ENCODE measurements at places on chromosomes 7 and 10. TPM values are rescaled to one million over a fixed set of nuclear protein-coding genes. Genes with fewer than 3 reads are reported as not detected.

DNA sequence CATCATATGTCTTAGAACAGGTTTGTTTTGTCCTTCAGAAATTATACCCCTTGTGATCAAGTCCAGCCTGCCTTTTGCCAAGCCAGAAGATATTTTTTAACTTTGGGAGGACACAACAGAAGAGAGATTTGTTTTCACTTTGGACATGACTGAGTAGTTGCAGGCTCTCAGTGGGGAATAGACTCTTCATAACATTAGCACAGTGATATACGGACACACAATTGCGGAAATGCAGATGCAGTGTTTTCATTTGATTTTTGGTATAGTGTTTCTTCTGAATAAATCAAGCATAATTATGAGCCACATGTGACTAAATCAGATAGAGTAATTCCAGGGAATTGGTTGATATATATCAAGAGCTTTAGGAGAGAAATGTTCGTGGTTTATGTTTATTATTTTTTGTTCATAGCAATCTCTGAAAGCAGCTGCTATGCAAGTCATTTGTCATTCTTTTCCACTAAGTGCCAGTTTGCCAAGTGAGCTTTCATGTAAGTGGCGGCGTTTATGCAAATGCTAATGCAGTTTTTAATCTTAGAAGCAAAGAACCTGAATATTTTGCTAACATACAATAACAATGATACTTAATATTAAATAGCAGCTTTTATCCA lies 69.6 kb upstream of the HDAC9 start:
- peak; percentile 23 for DNase-seq

GRCh38 chr10:95841661-95842498 lies 65.9 kb upstream of the CC2D2B start:
- DNase-seq = peak; percentile 55

ZNF853 gene
- total RNA-seq = 5.4 TPM

DNA sequence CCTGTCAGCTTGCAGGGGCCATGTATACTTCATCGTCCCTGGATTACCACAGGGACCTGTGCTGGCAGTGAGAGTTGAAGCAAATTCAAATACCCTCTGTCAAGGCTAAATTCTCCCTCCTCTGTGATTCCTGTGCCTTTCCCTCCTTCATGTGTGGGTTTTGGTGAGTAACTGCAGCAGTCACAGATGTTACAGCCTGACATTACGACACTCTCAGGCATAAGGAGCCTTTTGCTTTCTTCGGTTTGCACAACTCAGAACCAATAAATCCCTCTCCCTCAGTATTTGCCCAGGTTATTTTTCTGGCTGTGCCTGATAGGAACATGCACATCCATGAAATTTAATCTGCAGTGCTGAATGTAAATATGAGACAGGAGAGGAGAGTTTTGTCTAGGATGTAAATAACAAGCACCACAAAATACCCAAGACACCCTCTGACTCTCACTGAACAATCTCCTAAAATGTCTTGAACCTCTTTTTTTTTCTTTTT lies 997.2 kb upstream of the GHITM start:
- DNase-seq = no peak

DNA sequence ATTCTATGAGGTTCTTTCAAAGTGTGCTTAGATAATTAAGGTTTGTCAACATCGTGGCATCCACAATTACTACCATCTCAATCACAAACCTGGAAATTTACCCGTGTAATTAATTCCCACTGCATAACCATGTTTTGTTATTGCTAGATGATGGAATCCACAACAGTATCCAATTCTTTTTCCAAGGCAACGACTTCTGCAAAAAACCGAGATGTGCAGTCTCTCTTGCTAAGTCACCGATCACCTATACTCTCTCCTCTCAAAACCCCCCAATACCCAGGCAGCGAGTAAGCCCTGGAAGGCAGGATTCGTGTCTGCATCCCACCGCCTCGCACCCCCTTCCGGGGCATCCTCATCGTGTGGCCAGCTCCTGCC lies 678 bp upstream of the EIF4H start:
- DNase-seq = no peak

- no peak for DNase-seq
These were observed 3.7 kb downstream of the FGF8 start for GRCh38 chr10:101772017-101772894.

C10orf53 gene
- not detected for total RNA-seq

DNA sequence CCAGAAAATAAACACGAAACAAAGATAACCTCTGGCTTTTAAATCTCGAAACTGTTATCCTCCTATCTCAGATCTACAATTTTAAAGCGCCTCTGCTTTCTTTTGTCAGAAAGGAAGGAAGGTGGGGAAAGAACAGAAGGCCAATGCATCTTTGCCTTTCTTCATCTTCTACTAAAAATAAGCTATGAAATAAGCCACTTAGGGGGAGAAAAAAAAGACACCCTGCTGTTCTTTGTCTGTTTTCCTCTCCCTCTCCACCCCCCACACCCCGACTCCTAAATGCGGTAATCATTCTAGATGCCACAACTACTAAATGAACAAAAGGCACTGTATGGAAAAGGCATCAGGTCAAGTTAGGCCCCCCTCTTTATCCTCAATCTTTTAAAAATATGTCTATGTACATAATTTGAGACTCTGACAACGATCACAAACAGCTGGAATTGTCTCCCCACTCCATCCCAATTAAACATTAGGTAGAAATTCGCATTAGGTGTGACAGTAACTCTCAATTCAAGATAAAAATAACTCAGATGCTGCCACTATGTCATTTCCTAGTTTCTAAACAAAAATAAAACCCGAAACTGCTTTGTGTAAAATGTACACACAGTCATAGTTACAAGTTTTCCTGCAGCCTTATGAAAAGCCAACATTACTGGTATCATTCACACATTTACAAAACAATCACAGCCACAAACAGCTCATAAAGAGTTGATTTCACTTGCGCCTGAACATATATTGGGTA lies 2.4 kb downstream of the UBE2H start:
- no peak for DNase-seq

DNA sequence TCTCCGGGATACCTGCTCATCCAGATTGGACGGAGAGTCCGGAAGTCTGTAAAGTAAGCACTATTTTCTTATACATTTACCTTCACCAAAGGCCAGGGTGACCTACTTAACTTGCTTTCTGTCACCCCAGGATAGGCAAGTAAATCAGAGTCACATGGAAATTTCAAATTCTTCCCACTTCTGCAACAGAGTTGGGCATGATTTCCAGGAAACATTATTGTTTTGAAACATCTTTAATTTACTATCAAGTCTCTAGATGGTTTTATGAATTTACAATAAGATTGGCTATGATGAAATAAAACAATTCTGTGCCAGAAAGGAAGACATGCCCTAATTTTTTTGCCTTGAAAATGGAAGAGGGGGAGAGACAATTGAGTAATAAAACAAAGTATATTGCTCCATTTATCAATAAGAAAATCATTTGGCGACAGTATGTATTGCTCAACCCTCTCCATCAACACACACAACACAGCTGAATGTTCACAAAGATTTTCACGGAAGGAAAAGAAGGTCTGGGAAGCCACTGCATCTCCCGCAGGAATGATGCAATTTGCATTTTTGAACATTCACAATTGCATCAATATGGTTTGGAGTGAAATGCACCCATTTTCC lies 702.8 kb downstream of the PARD3 start:
- no peak for DNase-seq

- no peak for DNase-seq
These were observed 23.6 kb upstream of the CREB3L2 start for GRCh38 chr7:138025215-138026186.

- DNase-seq = no peak
These were observed 13.0 kb upstream of the CALU start for GRCh38 chr7:128726059-128726736.

OR2A5 gene
- total RNA-seq = not detected

IGF2BP3 gene
- 74.1 TPM for total RNA-seq

VIM gene
- 5,299 TPM for total RNA-seq

DNA sequence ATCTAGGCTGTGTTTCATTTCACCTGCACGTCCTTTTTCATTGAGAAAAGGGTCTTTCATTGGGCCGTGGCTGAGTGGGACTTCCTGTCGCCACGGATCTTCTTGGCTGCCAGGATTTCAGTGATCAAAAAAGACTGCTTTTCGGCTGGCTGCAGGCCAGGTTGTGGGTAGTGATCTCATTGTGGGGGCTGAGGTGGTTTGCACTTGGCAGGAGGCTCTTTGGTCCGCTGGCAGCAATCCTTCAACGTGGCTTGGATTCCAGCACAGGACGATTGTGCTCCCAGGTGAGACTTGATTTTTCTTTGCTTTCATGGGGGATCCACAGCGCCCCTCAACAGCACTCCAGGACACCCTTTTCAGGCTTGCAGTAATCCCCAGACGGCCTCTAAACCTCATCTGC lies 29.0 kb upstream of the ZNF273 start:
- DNase-seq = peak; percentile 67

TACC2 gene
- 8.5 TPM for total RNA-seq

DNA sequence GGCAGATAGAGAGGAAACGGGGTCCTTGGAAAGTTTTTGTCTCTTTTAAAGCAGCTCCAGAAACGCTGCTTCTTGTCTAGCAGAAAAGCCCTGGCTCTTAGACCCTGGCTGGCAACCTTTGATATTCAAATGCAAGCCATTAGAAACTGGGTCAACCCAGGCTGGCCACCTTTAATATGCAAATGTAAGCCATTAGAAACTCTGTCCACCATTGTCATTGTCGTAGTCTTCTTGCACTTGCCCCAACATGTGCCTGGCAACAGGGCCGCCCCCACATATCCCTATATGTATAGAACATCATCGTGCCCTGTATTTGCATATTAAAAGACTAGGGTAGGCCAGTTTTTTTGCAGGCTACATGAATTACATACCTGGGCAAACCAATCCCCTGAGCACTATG lies 621.3 kb upstream of the DPP6 start:
- DNase-seq = no peak

DNA sequence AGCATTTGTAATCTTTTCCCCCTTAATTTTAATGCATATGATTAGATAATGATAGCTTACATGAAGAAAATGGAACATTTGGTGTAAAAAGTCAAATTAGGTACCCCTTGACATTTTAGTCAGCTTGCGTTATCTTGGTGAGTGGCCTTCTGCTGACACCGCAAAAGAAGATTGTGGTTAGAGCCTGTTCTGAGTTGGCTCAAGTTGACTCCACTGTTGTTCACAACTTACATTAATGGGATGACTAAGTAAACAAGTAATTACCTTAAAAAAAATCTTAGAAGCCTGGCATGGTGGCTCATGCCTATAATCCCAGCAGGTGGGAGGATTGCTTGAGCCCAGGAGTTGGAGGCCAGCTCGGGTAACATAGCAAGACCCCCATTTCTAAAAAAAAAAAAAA lies 24.2 kb downstream of the TRRAP start:
- DNase-seq = no peak

- DNase-seq = no peak
These were observed 12.7 kb upstream of the DOCK1 start for GRCh38 chr10:126892226-126893175.

DNA sequence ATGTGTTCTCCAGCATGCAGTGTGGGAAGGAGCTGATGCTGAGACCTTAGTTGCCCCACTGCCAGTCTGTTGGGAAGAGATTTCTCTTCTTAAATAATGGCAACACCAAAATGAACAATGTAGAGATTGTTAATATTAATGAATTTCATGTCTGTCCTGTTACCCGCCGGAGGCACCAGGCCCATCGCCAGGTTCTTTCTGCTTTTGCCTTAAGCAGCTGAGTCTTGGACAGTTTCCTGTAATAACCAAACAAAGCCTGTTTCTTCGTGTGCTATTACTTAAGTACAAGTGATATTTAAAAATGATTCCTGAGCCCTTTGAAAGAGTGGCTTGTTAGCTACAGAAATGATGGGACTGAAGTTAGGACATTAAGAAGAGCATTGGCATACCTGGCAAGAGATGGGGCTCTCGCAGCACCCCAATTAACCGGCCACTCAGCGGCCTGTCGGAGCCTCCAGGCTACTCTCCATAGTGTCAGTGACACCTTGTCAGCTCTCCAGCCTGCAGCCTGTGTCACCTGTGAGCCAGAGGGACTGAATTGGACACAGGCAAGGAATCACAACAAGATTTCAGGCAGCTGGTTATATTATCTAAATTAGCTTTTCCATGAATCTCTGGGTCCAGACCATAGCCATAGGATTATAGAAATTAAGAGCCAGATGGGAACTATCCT lies 142.0 kb downstream of the CELF2 start:
- DNase-seq = no peak

BICC1 gene
- 1.3 TPM for total RNA-seq

- no peak for DNase-seq
These were observed 191.3 kb downstream of the RNF133 start for GRCh38 chr7:122507591-122507990.

FBXL13 gene
- 2.9 TPM for total RNA-seq

PRTFDC1 gene
- total RNA-seq = 15.8 TPM

DNA sequence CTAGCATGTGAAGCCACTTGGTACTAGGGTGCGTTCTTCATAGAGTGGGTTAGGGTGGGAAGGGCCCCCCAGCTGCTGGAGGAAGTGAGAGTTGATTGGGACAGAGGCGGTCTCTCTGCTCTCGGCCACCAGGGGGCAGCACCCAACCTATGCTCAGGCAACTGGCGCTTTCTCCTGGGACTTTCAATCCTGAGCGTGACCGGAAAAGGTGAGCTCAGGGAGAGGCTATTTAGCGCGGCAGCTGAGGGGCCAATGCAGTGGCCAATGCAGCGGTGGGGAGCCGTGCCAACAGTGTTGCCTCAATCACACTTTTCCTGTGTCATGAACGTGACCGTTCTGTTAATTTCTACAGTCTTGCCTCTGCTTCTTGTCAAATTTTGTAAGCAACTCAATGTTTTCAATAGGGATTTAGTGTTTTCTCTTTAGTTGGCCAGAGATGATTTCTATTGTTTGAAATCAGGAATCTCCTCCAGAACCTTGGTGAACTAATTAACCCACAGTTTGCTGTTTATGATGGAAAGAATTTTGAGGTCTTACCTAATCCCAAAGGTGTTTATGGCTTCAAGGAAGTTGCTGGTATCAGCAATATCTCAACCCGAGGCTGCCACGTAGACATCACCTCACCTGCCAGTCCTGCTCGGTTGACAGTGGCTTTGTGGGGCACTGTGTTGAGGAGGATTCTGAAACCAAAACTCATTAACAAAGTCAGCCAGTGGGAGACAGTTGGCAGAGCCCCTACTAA lies 67.9 kb upstream of the PDZD8 start:
- peak; percentile 88 for DNase-seq

DNA sequence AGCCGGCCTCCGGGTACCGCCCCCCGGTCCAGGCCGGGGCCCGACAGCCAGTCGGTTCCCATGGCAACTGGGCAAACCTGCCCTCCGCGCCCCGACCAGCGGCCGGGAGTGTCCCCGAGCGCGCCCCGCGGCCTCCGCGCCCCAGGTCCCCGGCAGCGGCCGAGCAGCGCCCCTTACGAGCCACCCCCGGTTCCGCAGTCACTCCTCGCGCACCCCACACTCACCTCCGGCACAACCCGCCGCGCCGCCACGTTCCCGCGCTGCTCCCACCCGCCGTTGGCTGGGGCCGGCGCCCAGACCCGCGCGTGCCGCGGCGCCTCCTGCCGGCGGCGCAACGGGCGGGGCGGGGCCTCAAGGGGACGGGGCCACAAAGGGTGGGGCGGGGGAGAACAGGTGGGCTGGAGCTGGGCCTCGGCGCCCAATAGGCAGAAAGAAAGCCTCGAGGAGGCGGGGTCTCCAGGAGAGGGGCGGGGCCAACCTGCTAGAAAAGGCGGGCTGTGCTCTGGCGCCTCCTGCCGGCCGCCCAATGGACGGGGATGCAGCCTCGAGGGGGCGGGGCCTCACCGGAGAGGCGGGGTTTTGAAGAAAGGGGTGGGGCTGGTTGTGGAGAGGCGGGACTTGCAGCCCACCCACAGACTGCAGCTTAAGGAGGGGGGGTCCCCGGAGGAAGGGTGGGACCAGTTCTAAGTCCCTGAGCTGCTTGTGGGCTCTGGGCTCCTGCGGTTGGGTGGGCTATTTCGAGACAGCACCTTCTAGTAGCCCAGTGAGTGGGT lies at the start of gene RADIL:
Gene RADIL, minus strand, starts transcription at position 345 of the 773 bp plus-strand sequence. CDS start 5,577 bp downstream, outside the sequence.
- peak; percentile 93 for DNase-seq

Measured in A172 (cell line).